ENCODE measurements at places on chromosomes 16 and 17.

DNA sequence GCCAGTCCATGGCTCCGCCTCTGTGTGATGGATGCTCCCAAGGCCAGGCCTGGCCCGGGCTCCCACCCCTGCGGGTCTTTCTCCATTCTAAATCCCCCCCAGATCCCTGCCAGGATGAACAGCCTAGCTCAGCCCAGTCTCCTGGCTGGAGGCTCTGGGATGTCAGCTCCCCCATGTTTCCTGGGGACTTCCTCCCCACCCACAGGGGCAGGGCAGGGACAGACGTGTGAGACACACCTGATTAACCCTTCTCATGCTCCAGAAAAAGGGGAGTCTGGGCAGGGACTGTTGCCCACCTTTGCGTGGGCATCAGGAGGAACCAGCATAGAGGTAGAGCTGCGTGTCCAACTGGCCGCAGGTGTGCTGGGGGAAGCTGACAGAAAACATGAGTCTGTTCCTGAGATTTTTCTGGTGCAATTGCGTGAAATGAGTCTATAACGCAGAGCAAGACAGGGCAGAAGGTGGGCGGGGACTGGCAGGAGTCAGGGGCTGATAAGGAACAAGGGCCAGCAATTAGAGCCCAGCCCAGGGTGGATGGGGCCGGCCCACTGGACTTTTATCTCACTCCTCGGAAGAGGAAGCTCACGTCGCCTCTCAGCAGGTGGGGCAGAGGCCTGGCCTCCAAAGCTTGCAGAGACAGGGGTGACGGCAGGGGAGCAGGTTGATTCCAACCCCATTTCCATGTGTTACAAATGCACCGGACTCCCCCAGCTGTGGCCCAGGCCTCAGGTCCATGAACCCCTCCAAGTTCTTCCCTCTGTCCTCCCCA lies 238.2 kb downstream of the RBFOX3 start:
- DNase-seq: no peak

DNA sequence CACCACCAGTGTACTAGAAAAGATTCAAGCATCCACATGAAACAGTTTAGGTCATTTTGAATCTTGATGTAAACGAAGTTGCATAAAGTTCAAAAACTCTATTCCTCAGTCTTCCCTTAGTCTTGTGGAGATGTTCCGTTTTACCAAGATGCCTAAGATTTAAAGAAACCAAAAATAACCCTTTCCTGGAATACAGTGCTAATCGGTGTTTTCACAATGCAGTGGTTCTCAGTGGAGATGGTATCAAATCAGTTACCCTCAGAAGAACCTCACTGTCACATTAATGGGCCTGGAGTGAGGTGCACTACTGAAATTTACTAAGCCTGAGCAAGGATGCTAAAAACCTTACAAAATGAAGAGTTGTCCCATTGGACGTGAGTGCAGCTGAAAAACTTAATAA lies 9.1 kb downstream of the PTRH2 start:
- DNase-seq: no peak

GRCh38 chr17:60311936-60312335 lies 80.0 kb downstream of the USP32 start:
- no peak for DNase-seq

- DNase-seq: no peak
These were observed 47.5 kb upstream of the RRN3 start for GRCh38 chr16:15141586-15141985.

DNA sequence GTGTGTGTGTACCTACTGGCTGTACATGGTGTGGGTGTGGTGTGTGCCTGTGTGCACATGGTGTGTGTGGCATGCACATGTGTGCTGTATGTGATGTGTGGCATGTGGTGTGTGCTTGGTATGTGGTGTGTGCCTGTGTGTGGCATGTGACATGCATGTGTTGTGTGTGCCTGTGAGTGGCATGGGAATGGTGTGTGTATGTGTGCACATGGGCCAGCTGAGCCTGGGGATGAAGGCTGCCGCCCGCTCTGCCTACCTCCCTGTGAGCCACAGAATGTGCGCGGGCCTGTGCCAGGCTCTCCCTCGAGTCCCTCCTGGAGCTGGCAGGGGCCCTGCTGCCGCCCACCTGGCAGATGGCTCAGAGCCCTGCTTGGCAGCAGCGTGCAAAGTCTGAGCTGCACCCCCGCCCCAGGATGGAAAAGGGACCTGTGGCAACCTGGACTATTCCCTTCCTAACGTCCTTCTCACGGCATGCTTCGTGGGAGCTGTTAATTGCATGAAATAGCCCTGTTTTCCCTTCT lies 9.3 kb downstream of the PRSS27 start:
- no peak for DNase-seq

DNA sequence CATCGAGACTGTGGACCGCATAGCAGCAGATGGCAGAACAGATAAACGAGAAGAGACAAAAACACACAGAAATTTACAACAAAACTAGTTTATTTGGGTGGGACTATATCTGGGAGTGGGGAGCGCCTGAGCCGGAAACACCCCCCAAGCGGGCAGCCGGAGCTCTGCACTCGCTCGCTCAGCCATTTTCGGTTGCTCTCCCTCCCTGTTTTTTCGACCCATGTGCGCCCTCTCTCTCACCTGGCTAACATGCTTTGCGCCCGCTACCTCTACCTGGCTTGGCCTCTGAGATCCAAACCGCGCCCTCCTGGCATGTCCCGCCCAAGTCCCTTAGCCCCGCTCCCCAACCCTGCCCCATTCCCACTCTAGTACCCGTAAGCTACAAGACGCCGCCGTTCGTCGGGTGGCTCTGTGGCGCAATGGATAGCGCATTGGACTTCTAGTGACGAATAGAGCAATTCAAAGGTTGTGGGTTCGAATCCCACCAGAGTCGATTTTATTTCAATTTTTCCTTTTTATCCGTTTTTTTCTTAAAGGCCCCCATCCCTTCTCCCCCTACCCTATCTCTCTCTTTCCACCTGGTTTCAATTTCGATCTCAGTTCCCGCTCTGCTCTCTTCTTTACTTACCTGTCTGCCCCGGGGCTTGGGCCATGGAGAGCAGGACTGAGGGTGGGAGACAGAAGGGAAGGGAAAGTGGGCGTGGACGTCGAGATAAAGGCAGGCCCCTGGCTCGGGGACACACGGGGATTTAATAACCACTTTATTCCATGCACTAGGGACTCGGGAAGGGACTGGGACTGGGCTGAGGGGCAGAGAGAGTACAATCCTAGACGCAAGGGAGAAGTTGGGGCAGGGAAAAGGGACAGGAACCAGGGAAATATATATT lies 2.4 kb upstream of the ALOXE3 start:
- peak; percentile 82 for DNase-seq

Measured in M059J (cell line).